Mesothelial cell of epicardium (in vitro differentiated cells): ENCODE measurements at places on chromosomes 1 and 21.

DNA sequence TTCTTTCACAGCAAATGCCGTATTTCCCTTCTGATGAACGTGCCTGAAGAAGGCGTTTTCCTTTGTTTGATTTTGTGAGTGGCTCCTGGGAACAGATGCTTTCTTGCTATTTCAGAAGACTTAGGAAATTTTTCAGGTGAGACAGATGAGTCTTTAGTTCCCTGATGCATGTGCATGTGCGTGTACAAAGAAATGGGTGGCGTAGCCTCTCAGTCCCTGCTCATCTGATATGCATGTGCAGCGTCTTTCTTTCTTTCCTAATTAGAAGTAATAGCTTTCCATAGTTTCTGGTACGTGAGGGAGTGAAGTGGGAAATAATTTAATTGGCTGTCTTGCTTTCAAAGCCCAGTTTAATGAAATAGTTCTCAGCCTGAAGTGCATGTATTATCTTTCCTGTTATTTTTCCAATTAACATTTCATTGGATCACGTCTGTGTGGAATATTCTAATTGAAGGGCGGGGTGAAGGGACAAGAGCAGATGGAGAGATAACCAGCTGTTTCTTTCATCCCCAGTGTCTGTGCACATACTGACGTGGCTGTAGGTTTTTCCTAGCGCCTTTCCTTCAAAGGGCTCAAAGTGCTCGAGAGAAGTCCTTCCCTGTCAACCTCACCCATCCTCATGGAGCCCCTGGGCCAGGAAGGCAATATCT is 104.3 kb downstream of the FAM78B start:
- no peak overlapping the region for H3K4me3 ChIP-seq
- H3K36me3 ChIP-seq = no peaks in the 10 kb centered on the region
- H3K27me3 ChIP-seq = peaks cover 25% of the 10 kb centered on the region
- H3K4me1 ChIP-seq = no peaks in the 10 kb centered on the region
- no peak overlapping the region for H3K27ac ChIP-seq

DNA sequence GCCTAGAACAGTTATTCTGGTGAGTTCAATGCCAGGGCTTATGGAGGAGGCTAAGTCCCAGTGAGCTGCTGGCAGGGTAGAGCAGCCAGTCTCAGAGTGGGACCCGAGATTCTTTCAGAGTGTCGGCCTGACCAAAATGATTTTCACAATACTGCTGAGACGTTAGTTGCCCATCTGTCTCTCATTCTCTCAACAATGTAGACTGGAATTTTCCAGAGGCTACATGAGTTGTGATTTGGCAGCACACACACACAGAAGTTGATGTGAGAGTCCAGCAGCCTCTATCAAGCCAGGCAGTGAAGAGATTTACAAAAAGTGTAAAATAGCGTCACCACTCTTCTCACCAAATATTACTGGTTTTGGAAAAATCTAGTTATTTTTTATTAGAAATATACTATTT is 21.7 kb downstream of the CACNA1S start:
- H3K27ac ChIP-seq = no peak overlapping the region
- no peak for DNase-seq
- no peaks in the 10 kb centered on the region for H3K36me3 ChIP-seq
- peaks cover 12% of the 10 kb centered on the region for H3K4me1 ChIP-seq

- no peaks in the 10 kb centered on the region for H3K4me1 ChIP-seq
These were observed 10.8 kb downstream of the MINDY1 start for GRCh38 chr1:150995896-150996295.

DNA sequence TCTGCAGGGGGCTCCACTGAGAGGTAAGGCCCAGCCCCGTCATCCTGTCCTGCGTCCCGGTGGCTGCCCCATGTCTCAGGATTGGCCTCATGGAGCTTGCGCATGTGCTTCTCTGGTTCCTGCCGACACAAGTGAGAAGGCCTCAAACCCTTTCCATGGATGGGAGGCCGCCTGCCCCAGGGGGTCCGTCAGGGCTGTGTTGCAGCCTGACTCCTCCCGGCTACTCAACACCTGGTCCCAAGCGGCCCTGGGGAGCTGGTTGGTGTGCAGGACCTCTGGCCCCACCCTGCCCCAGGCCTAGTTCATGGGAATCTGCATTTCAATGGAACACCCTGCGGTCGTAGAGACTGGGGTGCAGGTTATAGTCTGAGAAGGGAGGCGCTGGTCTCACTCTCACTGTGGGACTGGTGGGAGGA is 21.1 kb upstream of the PDE9A start:
- H3K36me3 ChIP-seq = no peaks in the 10 kb centered on the region
- no peak overlapping the region for H3K4me3 ChIP-seq
- H3K27me3 ChIP-seq = peaks cover 1% of the 10 kb centered on the region

DNA sequence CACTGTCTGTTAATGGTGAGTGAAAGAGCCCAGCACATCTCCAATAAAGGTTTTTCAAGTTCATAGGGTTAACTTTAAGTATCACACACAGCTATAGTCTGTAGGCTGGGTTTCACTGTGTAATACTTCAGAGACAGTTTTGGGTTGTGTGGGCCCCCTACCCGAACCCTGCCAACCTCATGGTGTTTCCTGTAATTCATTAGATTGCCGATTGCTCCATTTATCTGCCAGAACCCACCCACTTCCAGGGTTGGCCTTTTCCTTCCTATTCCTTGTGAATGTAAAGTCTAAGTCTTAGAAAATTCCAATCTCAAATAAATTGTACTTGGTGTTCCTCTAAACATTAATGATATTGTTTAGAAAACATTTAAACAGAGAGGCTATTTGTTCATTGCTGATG is 43.6 kb downstream of the CTTNBP2NL start:
- no peaks in the 10 kb centered on the region for H3K27me3 ChIP-seq
- H3K4me3 ChIP-seq = no peak overlapping the region
- peaks cover 38% of the 10 kb centered on the region for H3K36me3 ChIP-seq
- DNase-seq = no peak
- H3K27ac ChIP-seq = peak overlapping the region; percentile 72

- H3K4me3 ChIP-seq = no peak overlapping the region
- peaks cover 28% of the 10 kb centered on the region for H3K27me3 ChIP-seq
- H3K4me1 ChIP-seq = peaks cover 8% of the 10 kb centered on the region
- no peak overlapping the region for H3K27ac ChIP-seq
- DNase-seq = no peak
- H3K36me3 ChIP-seq = no peaks in the 10 kb centered on the region
These were observed 1.1 kb upstream of the PKP1 start for GRCh38 chr1:201282216-201282615.
